ENCODE measurements at places on chromosomes 3 and 15.

DNA sequence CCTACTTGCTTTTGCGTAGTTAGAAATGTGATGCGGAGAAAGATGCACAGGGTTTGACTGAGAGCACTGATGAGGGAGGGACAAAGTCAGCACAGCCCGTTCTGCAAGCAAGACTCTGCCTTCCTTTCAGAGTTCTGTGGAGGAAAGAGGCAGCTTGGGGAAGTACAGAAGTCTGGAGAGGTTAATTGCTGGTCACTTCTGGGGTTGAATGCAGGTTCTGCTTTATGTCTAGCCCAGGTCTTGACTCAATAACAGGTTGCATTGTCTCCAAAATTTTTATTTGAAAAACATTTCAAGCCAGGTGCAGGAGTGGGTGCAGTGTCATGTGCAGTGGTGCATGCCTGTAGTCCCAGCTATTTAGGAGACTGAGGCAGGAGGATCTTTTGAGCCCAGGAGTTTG lies 461.7 kb downstream of the NR2F2 start:
- no peak for DNase-seq

DNA sequence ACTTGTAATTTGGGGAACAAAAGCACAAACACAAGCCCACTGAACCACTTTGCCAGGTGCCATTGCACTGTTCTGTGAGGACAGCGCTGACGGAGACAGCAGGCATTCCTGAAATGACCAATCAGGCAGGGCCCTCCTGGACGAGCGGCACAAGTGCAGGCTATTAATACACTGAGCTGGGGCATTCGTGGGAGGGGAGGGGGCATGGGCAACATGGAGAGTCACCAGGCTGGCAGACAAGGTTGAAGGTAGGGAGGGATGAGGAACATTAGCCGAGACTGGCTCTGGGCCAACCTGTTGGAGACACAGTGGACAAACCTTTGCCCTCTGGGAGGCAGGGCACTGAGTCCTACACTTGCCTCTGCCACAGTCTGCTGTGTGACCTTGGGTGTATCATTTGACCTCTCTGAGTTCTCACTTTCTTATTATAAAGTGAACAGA lies 45.6 kb downstream of the NOX5 start:
- DNase-seq = no peak

DNA sequence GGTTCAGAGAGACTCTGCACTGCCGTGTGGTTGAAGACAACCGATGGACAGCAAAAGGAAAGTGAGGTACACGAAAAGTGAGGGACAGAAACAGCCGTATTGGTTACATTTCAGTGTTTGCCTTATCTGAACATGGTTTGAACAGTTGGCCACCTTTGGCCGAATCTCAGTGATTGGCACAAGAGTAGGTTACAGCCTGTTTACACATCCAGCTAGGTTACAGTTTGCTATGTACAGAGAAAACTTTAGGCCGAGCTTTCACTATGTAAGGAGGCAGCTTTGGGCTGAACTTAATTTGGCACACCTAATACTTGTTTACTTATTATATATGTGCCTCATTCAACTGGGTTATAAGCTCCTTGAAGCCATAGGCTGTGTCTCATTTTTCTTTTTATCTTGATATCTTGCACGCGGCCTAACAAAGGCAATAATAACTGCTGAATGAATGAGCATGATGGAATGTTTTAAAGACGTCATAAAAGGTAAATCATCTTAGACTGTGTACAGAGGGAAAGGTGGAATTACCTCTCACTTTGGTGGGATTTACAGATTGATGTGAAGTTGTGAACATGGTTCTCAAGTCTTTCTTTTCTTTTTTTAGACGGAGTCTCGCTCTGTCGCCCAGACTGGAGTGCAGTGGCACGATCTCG lies 17.2 kb upstream of the GREM1 start:
- no peak for DNase-seq

DNA sequence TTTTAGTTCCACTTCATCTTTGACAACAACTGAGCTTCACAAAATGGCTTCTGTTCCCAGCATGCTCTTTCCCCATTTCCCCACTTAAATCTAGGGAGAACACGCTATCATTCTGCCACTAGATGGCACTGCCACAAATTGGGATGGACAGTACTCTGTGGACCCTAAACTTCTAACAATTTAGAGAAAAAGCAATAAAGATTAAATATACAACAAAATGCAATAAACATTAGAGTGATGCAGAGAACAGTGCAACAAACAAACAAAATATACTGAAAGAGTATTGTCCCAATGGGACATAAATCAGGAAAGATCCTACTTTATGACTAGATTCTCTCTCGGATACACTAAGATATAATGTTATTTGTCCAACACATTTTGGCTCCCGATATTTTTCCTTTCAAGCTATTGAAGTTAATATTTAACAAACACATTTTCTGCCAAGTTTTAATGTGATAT lies 169.7 kb upstream of the TMCO5A start:
- no peak for DNase-seq

GRCh38 chr15:29379647-29380046 lies 110.0 kb upstream of the NSMCE3 start:
- DNase-seq = no peak

DNA sequence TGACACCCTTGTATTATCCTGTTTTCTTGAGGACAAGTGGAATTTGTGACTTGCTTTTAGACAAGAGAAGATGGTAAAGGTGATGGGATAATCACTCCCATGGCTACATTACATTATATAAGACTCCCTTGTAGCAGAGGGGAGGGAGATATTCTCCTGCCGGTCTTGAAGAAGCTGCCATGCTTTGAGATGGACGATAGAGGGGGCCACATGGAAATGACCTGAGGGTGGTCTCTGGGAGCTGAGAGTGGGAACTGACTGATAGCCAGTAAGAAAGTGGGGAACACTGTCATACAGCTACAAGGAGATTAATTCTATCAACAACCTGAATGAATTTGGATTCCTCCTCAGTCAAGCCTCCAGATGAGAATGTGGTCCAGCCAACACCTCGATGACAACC lies 540.1 kb downstream of the NTRK3 start:
- DNase-seq = no peak

DNA sequence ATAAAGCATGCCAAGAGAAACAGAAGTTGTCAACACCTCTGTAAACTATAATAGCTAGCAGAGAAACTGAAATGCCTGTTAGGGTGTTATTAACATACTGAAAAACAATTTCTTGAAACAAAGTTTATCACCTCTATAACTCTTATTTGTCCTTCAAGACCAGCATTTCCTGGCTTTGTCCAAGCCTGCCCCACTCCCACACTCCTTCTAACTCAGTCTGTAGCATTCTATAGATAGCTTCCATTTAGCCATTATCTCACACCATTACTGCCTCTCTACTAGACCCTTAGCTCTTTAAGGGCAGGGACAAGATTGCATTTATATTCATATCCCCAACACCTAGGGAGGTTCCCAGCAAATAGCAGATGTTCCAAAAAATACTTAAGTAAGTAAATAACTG lies 36.5 kb downstream of the GK5 start:
- no peak for DNase-seq

DNA sequence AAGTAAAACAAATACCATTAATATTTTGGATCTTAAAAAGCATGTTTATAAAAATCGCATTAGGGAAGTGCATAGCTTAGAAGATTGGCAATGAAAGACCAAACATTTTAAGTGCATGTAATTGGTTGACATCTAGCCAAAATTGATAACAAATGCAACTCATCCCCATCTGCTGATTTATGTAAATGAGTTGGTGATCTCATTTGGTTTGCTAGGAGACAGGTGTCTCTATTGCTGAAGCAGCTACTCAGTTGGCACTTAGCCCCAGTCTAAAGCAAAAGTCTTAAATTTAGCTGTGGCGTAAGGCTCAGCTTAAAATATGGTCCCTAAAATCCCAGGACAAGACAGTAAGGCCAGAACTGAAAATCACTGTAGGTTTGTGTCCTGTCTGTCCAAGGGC lies 113.5 kb upstream of the CHL1 start:
- DNase-seq = no peak

- no peak for DNase-seq
Measured at GRCh38 chr15:88956906-88957305, 43.7 kb upstream of the MFGE8 start.

DNA sequence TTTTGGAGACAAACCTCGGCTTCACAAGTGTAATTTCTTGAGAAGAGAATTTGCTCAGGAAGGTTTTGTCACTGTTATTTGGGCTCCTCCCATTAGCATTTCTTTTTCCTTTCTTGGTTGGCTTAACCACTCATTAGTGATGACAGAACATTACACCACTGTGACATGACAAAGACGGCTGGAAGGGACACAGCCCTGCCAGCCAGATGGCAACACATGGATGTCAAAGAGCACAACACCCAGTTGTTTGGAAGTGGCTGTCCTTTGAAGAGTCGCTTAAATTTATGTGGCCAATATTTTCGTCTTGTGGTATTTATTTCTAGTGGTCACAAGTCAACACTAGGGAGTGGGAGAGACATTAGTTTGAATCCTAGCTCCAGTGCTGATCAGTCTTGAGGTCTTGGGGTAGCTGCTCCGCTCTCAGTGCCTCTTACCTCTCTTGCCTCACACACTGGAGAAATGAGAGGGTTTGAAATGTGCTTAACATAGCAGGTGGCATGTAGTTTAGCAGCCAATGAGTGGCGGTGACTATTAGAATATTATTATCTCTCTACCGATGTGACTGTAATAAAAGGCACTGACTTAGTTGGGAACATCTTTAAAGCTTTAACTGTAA lies 92.8 kb downstream of the FRMD4B start:
- no peak for DNase-seq

- DNase-seq = no peak
Measured at GRCh38 chr3:50539356-50540286, 27.9 kb downstream of the C3orf18 start.

DNA sequence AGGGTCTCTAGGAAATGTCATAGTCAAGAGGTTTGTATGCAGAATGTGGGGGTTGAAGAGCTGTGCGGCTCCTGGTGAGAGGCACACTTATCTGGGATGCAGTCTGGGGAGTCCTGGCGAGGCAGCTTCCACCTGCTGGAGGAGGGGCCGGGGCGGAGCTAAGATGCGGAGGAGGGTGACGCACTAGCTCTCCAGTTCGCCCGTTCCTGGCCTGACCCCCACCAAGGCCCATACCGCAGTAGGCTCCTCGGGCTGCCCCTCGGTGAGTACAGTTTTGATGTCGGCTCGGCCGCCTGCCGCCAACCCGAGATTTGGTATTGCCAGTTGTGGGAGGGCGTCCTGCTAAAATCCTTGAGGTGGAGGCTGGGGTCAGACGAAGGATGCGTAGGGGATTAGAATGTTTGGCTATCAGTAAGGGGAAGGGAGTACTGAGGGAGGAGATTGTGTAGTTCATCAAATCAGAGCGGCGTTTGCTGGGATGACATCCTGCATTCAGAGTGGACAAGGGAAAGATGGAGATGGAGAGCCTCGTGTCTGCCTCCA lies at the start of gene SCG5:
Gene SCG5 (plus strand): TSS at position 194 of the 543 bp plus-strand sequence. CDS start 1,883 bp downstream, outside the sequence.
- DNase-seq = no peak

GRCh38 chr3:170476291-170476690 lies 57.6 kb downstream of the CLDN11 start:
- no peak for DNase-seq

DNA sequence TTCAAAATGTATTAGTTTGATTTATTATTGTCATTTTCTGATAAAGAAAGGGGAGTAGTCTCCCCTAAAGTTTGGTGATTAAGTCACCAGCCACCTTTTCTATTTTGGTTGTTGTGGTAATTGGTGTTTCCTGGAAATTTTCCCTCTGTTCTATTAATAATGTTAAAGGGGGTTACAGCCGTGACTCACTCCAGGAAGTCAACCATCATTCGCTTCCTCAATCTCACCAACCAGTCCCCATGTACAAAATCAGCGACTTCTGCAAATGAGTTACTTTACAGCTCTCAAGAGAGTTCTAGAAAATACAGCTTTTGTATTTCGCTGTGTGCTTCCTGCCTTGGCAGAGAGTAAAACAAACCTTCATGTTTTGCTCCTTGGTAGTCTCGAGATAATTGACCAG lies 285.1 kb downstream of the LPP start:
- peak; percentile 4 for DNase-seq

DNA sequence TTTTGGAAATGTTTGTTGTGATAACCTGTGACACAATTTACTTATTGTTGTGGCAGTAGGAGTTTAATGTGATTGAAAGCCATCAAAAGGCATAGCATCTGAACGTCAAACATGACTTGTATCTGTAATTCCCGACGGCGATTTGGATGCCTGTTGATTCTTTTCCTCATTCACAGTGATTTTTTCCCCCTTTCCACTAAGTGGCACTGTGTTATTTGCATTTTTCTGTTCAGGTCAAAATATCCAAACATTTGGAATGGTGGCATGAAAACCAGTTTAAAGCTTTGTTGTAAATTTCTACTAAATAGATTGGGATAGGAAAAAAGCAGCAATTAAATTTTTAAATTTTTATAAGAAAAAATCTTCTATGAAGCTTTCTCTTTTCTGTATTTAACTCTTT lies 259.9 kb upstream of the KCNH8 start:
- DNase-seq = no peak

- DNase-seq = no peak
Measured at GRCh38 chr3:60577601-60578000, 673.7 kb downstream of the FHIT start.

DNA sequence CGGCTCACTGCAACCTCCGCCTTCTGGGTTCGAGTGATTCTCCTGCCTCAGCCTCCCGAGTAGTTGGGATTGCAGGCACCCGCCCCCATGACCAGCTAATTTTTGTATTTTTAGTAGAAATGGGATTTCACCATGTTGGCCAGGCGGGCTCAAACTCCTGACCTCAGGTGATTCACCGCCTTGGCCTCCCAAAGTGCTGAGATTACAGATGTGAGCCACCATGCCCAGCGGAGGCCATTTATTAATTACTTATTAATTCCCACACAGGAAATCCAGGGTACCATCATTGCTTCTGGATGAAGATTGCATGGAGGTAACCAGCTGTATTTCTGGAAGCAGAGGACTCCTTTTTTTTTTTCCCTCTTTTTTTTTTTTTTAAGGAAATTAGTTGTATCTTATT lies 37.8 kb downstream of the MAP4 start:
- DNase-seq = no peak

DNA sequence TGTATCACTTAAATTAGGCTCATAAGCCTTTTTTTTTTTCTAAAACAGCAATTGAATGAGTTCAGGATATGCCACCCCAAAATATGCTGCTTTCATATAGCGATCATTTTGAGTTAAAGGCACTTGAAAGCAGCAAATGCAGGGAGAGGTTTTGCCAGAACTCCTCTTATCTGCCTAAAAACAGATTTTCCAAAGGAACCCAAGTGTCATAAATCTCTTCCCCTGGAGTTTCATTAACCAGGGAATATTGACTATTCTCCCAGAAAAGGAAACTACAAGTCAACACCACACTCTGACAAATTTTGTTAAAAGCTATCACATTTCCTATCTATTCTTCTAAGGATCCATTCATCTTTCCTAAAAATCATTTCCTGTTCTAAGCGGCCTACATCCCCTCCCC lies 11.3 kb downstream of the DNAAF4 start:
- DNase-seq = no peak

DNA sequence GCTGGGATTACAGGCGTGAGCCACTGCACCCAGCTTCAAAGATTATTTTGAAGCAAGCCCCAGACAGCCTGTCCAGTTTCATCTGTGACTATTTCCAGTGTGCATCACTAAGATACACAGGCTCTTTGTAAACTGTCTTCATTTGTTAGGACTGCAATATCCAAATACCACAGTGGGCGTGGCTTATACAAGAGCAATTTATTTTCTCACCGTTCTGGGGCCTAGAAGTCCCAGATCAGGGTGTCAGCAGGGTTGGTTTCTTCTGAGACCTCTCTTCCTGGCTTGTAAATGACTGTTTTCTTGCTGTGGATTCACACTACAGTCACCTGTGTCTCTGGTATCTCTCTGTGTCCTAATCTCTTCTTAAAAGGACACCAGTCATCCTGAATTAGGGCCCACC lies 59.7 kb downstream of the RLBP1 start:
- DNase-seq = no peak

Data from activated CD8-positive, alpha-beta memory T cell treated with anti-CD3 and anti-CD28 coated beads for 1 hour (primary cell).